ENCODE measurements at places on chromosomes 6 and 20.

DNA sequence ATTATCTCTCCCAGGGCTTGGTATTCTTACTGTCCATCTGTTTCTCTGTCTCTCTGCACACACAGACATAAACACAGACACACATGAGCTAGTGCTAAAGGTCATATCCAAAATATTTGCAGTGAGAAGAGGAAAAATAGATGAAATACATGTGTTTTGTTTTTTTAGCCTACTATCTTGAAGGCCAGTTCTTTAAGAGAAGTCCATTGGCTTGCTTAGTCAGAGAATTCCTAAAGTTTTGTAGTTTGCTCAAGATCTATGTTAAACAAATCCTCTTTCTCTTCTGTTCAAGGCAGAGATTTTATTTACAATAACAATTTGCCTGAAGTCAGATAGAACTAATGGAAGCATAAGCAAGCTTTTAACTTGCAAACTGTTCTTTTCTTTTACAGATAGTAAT, 120.0 kb upstream of the AKIRIN2 start:
- no peak for DNase-seq

- DNase-seq: no peak
Observed at GRCh38 chr20:3613821-3614440, 49.3 kb downstream of the GFRA4 start.

- no peak for DNase-seq
Observed at GRCh38 chr6:124073021-124073420, 269.4 kb downstream of the NKAIN2 start.

GRCh38 chr20:31607640-31608250, 2.7 kb downstream of the ID1 start:
- no peak for DNase-seq

- DNase-seq: peak; percentile 64
Observed at GRCh38 chr20:10131732-10132345, 86.8 kb upstream of the SNAP25 start.

DNA sequence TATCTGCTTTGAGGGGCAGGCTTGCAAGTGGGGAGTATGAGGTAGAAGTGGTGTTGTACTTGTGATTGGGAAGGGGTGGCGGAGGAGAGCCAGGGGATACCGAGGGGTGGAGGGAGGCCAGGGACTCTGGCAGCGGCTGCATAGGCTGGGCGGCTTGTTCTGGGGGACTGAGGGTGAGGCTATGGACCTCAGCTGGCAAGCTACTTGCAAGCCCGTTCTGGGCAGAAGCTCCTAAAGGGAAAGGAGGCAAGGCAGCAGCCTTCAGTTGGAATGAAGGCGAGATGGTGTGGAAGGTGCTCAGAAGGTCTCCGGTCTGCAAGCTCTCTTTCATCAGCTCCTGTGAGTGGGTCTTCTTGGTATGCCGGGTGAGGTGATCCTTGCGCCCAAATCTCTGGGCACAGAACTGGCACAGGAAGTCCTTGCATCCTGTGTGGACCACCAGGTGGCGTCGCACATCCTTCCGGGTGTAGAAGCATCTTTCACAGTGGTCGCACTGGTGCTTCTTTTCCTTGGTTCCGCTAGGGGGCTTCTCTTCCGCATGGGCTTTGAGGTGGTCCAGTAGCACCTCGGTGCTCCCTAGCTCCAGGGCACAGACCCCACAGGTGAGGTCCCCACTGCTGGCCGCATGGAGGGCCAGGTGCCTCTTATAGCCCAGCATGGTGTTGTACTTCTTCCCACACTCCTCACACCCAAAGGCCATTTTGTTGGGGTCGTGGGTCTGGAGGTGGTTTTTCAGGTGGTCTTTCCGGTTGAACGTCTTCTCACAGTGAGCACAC, 66.0 kb downstream of the PLAGL1 start:
- DNase-seq: no peak

GRCh38 chr20:14543040-14543439, 205.6 kb upstream of the FLRT3 start:
- DNase-seq: no peak

DNA sequence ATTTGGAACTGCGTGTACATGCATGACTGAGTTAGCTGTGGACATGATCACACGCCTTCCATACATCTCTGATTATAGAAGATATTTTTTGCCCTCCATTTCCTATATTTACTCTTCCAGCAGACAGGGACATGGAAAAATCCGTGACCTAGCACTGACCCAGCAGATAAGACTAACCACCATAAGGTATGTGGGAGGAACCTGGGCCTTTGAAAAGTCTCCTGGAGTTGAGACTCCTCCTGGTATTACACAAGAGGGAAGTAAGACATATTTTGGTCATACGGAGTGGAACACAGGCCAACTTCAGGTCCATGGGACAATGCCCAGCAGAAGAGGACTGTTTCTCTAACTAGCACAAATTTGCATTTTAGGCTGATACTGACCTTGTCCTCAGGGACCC, 13.7 kb upstream of the SIRPB1 start:
- no peak for DNase-seq

DNA sequence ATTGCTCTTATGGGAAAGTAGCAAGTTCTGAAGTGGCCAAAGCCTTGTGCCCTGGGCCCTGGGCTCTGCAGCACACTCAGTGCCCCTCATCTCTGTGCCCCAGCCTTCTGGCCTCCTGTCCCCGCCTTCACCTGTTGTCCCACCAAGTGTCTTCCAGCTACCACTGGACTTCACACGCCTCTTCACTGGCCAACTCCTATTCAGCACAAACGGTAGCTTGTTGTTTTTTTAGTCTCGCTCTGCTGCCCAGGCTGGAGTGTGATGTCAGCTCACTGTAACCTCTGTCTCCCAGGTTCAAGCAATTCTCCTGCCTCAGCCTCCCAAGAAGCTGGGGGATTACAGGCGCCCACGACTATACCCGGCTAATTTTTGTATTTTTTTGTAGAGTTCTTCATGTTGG, 4.8 kb downstream of the CCHCR1 start:
- no peak for DNase-seq

DNA sequence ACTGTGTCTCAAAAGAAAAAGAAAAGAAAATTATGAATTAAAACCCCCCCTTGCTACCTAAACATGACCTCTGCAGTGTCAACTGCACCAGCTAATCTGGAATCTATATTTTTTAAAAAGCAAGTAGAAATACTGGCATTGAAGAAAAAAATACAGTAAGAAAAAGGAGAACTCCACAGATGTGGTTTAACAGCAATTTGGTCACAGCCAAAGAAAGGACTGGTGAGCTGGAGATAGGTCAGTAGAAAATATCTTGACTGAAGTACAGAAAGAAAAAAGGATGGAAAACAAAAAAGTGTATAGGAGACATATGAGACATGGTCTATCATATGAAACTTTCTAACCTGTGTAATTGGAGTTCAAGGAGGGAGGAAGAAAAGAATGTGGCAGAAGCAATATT, 44.1 kb upstream of the ERVFRD-1 start:
- DNase-seq: no peak

DNA sequence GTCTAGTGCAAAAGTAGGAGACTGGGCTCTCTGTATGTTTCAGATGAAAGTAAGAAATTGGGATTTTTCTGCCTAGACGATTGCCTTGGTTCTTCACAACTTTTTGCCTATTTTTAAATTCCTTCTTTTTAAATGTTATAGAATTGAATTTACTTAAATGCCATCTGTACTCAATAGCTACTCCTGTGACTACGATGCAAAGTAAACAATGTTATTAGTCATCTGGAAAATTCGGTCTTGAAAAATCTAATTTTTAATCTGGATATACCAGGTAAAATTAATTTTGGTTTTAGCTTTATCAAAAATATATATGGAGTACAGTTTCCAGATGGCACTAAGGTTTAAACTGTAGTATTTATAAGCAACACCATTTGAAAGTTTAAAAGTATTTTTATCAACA, 472.2 kb downstream of the UTRN start:
- no peak for DNase-seq
